Right cardiac atrium (tissue), 5 donors: ENCODE measurements at places on chromosomes 1 and 21. TPM values are rescaled to one million over a fixed set of nuclear protein-coding genes. Genes with fewer than 3 reads are reported as not detected.

The NECTIN4 gene
- total RNA-seq: not detected

The INSRR gene
- total RNA-seq: 0.06 TPM

The ZSCAN20 gene
- total RNA-seq: 5.0 TPM

The BACE2 gene
- 26.3 TPM for total RNA-seq

The BATF3 gene
- 1.1 TPM for total RNA-seq

The SPRR1B gene
- not detected for total RNA-seq

The ADAMTS4 gene
- total RNA-seq: 10.3 TPM

The RASSF5 gene
- 19.8 TPM for total RNA-seq

The ADAMTS5 gene
- total RNA-seq: 4.8 TPM

The ECM1 gene
- total RNA-seq: 25.5 TPM

The TDRD10 gene
- total RNA-seq: 3.4 TPM

The RAB7B gene
- 3.9 TPM for total RNA-seq

The CLEC20A gene
- not detected for total RNA-seq

The NECAP2 gene
- total RNA-seq: 17.6 TPM

The AGBL4 gene
- total RNA-seq: 4.0 TPM

The SIK1 gene
- total RNA-seq: 22.3 TPM

The B3GALT2 gene
- total RNA-seq: 54.9 TPM

The CACNA1S gene
- not detected for total RNA-seq

The PTPN7 gene
- 1.7 TPM for total RNA-seq

The SELENBP1 gene
- total RNA-seq: 60.6 TPM

The SHISA4 gene
- 55.8 TPM for total RNA-seq

The OR2L5 gene
- total RNA-seq: not detected

The LCE2C gene
- not detected for total RNA-seq

The GCSAML gene
- 0.17 TPM for total RNA-seq

The KRTAP25-1 gene
- total RNA-seq: not detected

The OR6N1 gene
- total RNA-seq: not detected

The KCNK1 gene
- 72.0 TPM for total RNA-seq

The CRABP2 gene
- total RNA-seq: 0.74 TPM

The ACTL8 gene
- total RNA-seq: not detected

The HES5 gene
- total RNA-seq: 1.8 TPM

The STYXL2 gene
- 144 TPM for total RNA-seq

The MTARC1 gene
- 3.4 TPM for total RNA-seq

The EDN2 gene
- total RNA-seq: 0.37 TPM

The PGLYRP4 gene
- not detected for total RNA-seq

The SCNM1 gene
- total RNA-seq: 18.3 TPM

The ETV3L gene
- not detected for total RNA-seq

The MYOG gene
- not detected for total RNA-seq

The SRGAP2B gene
- total RNA-seq: 22.3 TPM

The SERINC2 gene
- 1.7 TPM for total RNA-seq

The MPL gene
- 1.4 TPM for total RNA-seq

The CYB561D1 gene
- 4.9 TPM for total RNA-seq

The GFI1 gene
- total RNA-seq: not detected

The LCE1B gene
- not detected for total RNA-seq

The FCRL4 gene
- not detected for total RNA-seq

The CCDC17 gene
- total RNA-seq: 1.8 TPM

The LENEP gene
- total RNA-seq: not detected

The C1orf146 gene
- total RNA-seq: not detected

The POU2F1 gene
- total RNA-seq: 12.5 TPM

The OXCT2 gene
- 21.2 TPM for total RNA-seq

The PGLYRP3 gene
- not detected for total RNA-seq

The UBAP2L gene
- total RNA-seq: 103 TPM

The RNU1-3 gene
- total RNA-seq: 8,578 TPM

The CYP4A11 gene
- total RNA-seq: not detected

The RGSL1 gene
- not detected for total RNA-seq

The GJC2 gene
- 1.6 TPM for total RNA-seq
